ENCODE measurements at places on chromosomes 12 and 14.

DNA sequence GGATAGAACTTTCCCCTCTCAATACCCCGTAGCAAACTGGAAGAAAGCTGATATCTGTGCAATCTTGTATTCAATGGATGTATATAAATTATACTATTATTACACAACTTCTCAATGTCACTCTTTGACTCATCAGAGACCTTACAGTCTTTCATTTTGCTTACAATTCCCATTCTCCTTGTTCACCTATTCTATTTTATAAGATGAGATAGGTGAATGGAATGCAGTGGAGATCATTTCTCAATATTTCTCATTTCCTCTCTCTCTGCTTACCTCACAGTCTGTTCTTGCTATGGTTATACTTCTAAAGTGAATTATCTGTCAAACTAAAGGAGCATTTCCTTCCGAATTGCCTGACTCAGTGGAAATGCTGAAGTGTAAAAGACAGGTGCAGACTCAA, 14.9 kb downstream of the FOXA1 start:
- DNase-seq = no peak

DNA sequence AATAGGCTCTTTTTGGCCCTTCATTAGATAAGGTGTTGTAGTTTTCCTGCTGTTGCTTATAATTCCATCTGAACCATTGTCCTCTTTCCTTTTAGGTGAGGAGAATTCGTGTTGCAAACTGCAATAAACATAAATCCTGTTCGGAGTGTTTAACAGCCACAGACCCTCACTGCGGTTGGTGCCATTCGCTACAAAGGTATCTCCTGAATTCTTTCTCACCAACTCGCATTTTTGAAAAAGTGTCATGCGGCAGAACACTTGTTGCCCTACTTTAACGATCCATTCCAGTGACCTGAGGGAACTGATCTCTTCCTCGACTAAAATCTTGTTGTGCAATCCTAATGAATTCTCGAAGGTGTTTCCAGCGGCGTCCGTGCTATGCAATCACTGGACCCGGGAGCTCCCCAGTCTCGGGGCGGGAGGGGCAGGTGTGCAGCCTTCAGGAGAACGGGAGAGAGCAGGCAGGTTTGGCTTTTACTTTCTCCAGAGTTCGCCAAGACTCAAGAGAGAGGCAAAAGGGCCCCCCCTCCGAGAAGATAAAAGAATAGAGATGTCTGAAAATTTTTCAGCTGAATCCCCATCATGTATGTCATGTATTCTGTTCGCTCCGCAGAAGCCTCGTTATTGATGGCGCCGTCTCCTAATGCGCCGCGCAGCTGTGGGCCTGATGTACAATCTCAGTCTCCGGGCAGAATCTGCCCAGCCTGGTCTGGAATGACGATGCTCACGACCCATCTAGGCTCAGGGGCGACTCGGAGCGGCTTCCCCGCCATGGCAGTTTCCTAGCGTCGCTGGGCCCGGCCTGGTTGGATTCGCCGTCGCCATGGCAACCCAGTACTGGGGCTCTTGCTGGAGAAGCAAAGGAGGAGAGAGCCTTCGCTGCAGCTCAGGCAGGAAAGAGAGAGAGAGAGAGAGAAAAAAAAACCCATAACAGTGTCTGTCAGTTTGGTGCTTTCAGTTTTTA, 38.2 kb downstream of the PLXNC1 start:
- DNase-seq = no peak

DNA sequence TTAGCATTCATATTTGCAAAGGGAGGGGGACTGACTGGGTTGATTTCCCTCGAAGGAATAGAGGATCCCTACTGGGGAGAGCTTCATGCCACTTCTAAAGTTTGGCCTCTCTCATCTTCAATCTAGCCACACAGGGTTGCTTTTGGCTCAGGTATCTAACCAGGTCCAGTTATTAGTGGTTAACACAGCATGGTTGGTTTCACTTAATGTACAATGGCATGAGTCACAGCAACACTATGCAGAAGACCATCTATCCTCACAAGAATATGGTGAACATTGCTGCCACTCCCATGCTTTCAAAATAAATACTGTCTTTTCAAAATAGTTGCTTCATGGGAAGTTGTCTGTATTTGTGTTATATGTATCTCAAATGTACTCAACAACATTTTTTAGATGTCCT, 6.6 kb upstream of the RAB3IP start:
- DNase-seq = no peak

DNA sequence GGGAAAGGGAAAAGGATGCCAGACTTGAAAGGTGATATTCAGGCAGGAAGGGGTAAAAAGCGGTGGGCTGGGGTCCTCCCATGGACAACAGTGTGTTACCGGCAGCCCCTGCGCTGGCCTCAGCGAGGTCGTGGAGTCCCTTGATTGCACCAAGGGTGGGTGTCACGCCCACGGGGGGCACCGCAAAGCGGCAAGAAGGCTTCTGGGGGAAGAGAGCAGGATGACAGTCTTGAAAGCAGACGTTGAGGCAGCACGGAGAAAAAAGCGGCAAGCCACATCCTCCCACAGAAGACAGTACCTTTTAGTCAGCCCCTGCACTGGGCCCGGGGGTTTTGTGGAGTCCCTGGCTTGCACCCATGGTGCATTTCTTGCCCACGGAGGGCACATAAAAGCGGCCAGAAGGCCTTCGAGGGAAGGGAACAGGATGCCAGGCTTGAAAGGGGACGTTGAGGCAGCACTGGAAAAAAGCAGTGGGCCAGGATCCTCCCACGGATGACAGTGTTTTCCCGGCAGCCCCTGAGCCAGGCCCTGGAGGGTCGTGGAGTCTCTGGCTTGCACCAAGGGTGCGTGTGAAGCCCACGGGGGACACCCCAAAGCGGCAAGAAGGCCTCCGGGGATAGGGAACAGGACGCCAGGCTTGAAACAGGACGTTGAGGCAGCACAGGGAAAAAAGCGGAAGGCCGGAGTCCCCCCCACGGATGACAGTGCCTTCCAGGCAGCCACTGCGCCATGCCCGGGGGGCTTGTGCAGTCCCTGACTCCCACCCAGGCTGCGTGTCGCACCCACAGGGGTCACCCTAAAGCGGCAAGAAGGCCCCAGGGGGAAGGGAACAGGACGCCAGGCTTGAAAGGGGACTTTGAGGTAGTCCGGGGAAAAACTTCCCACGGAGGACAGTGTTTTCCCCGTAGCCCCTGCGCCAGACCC, 162.2 kb upstream of the ALG10B start:
- DNase-seq = no peak

- DNase-seq = no peak
These were observed 170.7 kb downstream of the PPFIA2 start for GRCh38 chr12:81588235-81589008.

DNA sequence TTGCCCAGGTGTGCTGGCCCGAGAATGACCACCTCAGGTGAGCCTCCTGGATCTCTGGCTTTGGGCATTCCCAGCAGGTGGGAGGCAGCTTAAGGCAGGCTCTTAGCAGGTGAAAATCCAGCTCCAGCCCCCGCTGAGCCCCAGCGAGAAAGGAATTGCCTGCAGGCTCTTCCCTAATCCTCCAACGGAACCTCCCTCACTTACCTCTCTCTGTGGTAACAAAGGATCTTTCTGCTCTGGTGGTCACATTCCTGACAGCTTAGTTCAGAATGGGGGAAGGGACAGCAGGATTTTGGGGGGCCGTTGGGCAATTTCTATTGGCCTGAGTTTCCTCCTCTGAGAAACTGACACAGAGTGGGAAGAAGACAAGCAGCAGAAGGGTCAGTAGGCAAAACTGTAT, 116.0 kb upstream of the LHX5 start:
- no peak for DNase-seq

DNA sequence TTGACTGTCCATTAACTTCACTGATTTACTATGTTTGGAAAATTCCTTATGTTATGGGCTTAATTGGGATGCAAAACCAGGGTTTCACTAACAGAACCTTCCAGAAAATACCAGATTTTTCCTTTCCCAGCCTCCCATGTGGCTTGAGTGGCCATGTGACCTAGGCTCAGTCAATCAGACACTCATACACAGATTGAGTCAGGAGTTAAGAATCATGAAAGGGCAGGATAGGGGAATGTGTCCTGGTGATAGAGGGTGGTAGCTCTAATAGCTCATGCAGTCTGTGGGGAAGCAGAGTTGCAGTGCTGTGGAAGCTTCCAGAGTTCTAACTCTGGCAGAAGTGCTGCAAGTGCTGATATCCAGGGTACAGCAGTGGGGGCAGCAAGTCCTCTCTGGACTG, 134.1 kb upstream of the IFNG-AS1 start:
- no peak for DNase-seq

DNA sequence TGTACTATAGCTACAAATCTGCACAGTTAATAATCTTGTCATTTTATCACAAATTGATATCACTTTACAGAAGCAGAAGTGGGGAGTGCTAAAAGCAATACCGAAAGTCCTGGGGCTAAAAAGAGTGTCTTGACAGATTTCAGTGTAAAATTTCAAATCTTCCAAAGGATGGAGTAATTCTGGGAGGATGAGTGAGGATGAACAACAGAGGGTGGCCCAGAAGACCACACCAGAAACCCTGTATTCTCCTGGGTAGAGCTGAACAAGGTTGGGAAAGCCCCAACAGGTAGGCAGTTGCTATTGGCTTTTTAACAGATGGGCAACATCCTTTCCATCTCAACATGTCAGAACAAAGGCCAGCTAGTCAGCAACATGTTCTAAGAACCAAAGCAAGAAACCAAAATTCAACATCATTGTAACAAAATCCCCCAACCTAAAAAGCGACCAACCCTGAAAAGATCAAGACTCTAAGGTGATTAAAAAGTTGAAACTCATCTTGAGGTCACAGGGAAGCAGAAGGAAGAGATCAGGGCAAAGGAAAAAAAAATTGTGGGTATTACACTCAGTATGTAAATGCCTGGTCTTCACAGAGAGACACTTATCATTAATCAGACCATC, 38.8 kb downstream of the CBX5 start:
- no peak for DNase-seq

GRCh38 chr12:3712209-3712992, 40.5 kb downstream of the CRACR2A start:
- no peak for DNase-seq

DNA sequence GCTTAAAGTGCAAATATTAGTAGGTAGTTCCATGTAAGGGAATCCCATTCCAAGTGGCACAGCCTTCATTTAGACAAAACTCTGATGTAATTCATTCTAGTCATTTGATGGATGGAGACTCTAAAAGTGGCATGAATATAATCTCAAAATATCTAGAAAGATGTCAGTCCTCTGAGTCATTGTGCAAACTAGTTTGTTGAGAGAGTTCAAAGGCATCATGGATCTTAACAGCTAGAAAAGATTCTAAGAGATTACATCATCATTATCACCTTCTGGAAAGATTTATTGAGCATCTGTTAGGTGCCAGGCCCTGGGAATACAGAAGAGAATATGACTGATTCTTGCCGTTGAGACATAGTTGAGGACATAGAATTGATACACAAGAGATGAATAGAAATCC, 30.7 kb downstream of the CRADD start:
- no peak for DNase-seq

DNA sequence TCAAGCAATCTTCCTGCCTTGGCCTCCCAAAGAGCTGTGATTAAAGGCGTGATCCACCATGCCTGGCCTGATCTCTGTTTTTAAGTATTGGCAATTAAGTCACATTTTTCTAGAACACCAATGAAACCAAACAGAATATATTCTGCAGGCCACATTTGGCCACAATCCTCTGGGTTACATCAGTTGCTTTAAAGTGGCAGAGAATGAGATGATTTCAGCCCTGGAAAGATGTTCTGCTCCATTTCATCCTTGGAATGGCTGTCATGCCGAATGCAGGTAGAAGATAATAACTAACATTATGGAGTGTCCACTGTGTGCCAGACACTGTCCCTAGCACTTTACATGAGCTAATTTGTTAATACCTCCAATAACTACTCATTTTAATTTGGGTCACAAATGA, 154.4 kb downstream of the PTPN11 start:
- DNase-seq = no peak

DNA sequence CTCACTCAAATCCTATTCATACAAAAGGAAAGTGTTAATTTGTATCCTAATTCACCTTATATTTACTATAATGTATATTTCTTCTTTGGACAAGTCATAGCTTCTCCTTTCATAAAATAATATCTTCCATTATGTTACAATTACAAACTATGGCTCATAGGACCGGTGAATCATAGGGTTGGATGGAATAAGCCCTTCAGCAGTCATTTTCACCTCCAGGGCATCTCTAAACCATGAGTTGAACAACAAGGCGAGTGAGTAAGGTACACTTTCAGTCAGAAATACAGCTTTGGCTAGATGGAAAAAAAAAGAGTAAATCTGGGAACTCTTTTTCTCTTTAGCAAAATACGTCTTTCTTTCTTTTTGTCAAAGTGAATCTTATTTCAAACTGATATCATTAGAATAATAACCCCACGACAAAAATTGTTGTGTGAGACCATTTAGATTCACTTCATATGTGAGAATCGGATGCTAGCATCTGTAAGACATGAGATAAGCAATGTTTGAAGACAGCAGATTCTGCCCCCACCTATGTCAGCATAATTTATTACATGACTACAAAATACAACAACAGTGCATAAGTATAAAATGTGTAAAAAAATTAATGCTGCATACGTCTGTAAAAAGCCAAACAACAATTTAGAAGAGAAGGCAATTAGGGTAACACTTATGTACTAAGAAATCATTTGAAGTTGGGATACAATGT, 184.4 kb upstream of the SLC38A2 start:
- no peak for DNase-seq

DNA sequence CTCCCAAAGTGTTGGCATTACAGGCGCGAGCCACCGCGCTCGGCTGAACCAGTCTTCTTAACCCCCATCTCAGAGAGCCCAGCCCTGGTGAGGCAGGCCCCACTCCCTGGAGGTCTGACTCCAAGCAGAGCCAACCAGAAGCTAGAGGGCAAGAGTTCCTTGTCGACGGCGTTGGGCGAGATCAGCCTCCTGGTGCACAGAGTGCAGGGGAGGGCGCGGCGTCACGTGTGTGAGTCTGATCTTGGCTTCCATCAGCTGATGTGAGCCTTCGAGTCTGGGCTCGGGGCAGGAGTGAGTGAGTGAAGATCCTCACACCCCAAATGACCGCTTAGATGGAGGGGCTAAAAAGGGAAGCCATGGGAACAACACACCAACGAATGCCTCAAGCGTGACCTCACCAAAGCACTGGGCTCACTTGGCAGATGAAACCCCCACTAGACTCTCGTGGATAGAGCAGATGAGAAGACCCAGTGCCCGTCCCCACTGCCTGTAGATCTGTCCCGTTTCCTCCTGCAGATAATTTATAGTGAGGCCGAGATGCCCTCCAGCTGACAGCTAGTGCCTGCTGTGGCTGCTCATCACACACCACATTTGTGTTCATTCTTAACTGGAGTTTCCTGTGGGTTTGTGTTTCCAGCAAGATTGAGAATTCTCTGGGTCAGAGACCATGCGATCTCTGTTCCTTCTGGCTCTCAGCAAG, 28.6 kb upstream of the ADGRD1 start:
- DNase-seq = no peak

All from stimulated activated CD4-positive, alpha-beta T cell treated with anti-CD3 and anti-CD28 coated beads, TNF-alpha, amount 100 ng/mL, for 1 hour (primary cell).